ENCODE measurements at places on chromosomes 12 and 14.

DNA sequence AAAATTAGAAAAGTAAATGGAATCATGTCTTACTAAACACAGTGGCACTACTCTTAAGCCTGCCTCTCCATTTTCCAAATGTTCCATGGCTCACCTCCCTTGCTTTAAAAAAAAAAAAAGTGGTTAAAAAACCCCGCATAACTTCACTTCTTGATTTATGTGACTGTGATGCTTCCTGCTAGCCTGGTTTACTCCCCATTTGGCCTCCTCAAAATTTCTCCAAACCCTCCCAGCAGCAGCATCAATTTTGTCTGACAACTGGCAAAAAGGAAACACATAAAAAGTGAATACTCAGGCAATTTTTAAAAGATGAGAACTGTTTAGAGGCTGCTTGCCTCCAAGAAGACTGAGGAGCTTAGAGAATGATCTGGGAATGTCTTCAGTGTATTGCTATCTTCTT is 17.8 kb upstream of the EGLN3 start:
- DNase-seq, result no peak

GRCh38 chr14:89765346-89765745 is 189.2 kb downstream of the EFCAB11 start:
- no peak for DNase-seq

DNA sequence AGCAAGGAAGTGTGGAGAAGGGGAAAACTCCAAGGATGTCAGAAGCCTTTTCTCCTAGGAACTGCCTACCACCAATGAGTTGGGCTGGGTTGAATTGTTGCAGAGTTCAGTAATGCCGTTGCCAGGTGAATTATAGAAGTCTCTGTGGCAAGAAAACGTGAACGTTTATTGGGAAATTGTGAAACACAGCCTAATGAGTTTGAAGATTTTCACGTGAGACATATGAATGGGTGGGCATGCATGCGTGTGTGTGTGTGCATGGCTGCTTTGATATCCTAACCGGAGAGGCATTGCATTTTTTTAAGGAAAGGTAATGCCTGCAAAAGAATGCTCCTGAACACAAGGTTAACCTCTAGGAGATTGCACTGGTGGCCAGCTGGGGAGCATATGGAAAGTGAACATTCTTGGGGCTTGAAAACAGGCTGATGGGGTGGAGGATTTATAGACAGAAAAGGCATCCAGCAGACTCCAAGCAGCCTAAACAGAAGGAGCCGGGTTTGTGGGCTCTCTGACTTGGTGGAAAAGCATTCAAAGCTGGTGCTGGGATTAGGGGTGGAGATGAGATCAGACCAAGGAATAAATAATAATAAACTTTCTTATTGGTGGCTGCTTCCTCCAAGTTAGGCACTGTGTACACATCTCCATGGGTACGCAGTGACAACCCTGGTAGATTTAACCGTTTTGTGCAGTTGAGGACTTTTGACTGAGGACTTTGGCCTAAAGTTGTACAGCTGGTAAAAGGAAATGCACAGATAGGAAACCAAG is 67.8 kb downstream of the NTF3 start:
- DNase-seq, result no peak

DNA sequence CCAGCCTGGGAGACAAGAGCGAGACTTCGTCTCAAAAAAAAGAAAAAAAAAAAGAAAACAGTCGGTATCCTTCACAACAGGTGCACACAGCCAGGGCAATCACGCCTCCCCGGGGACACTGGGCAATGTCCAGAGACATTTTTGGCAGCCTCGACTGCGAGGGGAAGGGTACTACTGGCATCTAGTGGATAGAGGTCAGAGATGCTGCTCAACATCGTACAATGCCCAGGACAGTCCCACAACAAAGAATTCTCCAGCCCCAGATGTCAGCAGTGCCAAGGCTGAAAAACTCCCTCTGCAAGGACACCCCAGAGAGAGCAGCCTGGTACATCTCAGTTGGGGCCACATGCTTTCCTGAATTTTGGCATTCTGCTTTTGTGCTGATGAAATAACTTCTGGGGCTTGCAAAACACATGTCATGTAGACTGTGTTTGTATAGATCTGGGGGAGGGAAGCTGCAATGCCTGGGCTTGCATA is 21.5 kb downstream of the ALDH2 start:
- no peak for DNase-seq

DNA sequence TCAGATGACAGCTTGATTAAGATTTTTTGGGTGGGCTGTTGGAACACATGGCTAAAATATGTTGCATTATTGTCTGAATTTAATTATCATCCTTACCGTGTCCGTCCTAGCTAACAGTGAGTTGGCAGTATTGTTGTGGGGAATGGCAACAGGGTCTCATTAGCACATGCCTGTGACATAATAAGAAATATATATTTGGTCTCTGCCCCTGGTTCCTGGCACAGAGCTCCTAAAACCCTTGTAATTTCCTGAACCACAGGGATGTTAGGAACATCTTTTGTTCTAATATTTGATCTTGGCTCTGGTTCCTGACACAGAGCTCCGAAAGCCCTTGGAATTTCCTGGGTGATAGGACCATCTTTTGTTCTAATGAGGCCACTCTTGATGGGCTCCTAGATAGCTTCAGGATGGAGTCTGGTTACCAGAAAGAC is 76.0 kb downstream of the SYNE2 start:
- no peak for DNase-seq

Data from CD4-positive, alpha-beta T cell treated with Interferon alpha-2 for 1 hour (primary cell).